Non-pigmented ciliary epithelial cell (primary cell): ENCODE measurements at places on chromosomes 1 and 21.

DNA sequence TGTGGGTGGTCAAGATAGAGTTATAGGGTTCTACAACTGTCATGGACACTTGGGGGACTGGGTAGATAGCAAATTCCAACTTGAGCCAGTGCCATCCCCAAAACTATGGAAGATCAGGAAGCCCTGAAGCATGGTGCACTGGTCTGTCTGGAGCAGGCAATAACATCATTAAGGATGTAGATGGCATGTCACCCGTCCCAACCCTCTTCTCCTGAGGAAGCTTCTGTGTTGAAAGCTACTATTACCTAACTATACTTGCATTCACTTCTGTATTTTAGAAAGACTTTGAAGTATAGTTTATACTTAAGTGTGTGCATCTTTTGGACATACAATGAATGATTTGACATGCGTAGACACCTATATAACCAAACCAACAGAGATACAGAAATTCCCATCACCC lies 32.9 kb downstream of the RABIF start:
- no peak for DNase-seq

DNA sequence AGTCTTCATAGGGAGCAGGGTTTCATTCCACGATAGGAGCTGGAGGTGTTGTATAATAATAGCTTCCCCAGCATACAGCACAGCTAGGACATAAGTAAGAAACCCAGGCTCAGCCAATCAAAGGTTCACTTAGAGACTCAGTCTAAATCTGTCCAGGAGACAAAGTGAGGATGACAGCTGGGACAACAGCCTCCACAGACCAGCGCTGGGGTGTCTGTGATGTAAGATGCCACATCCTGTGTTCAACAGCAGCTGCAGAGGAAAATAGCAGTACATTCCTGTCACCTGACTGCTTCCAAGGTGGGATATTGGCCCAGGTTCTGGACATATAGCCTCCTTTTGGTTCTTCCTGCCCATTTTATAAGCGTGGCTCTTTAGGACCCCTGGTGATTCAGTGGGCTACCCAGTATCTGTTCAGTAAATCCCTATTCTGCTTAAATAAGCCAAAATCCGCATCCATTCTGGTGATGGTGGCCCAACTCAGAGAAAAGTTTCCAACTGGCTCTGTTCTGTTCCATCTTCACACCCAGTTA lies 176.8 kb upstream of the SYT6 start:
- no peak for DNase-seq

DNA sequence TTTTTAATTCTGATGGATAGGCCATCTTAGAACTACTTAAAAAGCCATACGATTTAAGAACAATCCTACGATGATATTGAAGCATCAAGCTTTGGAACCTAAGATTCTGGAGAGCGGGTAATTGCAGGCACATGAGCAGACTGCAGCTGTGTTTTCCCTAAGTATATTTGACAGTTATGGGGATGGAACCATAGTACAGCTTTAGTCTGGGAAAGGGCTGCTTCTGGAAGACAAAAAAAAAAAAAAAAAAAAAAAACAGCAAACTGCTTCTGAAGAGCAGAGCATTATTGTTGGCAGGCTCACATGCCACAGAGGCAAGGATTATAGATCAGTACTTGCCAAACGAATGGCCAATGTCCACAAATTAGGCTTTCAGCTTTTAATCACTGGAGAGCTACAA lies 1618.7 kb downstream of the AMY1C start:
- DNase-seq, result no peak

DNA sequence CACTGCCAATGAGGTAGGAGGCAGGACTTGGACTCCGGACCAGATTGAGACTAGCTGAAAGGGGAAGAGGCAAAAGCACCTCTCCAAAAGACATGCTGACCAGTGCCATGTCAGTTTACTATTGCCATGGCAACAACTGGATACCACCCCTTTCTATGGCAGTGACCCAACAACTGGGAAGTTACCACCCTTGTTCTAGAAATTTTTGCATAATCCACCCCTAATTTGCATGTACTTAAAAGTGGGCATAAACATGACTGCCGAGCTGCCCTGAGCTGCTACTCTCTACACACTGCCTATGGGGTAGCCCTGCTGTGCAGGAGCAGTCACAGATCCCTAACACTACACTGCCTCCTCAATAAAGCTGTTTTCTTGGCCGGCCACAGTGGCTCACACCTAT lies 19.0 kb upstream of the SLC6A9 start:
- no peak for DNase-seq

DNA sequence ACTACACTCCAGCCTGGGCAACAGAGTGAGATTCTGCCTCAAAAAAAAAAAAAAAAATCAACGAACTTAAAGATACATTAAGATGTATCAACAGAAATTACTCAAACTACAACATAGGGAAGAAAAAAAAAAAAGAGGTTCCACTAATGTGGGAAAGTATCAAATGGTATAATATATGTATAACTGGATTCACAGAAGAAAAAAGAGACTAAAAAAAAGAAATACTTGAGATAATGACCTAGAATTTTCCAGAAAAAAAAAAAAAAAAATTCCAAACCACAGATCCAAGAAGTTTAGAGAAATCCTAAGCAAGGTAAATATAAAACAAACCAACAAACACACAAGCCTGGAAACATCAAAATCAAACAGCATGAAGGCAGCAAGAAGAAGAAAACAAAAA lies 45.5 kb downstream of the EIF4G3 start:
- no peak for DNase-seq

DNA sequence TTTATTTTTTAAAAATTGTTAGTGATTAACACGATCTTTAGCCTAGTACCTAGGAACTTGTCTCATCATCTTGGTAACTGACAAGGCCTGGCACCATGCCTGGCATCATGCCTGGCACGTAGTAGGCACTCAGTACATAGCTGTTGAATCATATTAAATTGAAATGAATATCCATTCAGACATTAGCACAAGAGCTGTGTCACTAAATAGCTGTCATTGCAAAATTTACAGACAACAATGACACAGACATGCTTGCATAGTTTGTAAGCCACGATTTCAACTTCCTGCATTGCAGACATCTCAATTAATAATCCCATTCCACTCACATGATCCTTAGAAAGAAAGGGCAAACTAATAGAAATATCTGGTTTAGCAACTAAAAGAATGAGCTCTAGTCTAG lies 15.4 kb upstream of the PHACTR4 start:
- DNase-seq, result no peak

- DNase-seq, result no peak
These were observed 36.2 kb downstream of the PTP4A2 start for GRCh38 chr1:31901838-31902509.

- no peak for DNase-seq
These were observed 248.6 kb downstream of the DNM3 start for GRCh38 chr1:172089768-172090510.

DNA sequence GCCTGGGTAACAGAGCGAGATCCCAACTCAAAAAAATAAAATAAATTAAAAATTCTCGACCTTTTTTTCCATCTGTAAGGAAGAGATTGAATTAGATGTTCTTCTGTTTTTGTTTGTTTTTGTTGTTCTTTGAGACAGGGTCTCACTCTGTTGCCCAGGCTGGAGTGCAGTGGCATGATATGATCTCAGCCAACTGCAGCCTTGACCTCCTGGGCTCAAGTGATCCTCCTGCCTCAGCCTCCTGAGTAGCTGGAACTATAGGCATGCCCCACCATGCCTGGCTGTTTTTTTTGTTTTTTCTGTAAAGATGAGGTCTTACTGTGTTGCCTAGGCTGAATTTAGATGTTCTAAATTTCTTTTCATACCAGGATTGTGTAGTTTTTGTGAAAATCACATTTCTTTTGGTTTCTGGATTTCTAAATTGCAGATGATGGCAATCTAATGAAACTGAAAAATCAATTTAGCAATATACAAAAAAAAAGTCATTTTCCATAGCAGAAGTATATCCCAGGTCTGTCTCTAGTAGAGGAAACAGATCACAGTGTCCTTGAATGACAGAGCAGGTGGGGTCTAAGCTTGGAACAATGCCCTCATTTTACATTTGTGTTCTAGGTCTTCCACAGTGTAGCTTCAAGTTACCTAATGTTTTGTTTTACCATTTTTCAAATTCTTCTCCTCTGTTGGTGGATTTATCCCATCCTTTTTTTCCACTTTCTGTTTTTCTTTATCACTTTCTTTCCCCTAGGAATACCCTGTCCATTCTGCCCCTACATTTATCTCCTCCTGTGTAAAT lies 20.3 kb downstream of the ZYG11A start:
- no peak for DNase-seq

DNA sequence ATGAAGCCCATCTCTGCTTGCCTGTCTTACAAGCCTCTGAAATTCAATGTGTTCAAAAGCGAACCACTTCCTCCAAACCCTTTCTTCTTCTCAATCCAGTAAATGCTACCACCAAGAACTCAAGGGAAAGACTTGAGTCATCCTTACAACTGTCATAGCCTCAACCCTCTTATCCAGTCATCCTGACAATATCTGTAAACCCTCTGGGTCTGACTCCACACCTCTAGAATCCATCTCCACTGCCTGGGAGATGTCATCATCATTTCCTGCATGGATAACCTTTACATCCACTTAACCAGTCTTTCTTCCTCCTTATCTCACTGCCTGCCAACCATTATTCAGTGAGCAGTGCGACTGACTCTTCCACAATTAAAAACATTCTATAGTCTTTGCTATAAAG lies 441.1 kb downstream of the SETD4 start:
- DNase-seq, result peak; percentile 78

DNA sequence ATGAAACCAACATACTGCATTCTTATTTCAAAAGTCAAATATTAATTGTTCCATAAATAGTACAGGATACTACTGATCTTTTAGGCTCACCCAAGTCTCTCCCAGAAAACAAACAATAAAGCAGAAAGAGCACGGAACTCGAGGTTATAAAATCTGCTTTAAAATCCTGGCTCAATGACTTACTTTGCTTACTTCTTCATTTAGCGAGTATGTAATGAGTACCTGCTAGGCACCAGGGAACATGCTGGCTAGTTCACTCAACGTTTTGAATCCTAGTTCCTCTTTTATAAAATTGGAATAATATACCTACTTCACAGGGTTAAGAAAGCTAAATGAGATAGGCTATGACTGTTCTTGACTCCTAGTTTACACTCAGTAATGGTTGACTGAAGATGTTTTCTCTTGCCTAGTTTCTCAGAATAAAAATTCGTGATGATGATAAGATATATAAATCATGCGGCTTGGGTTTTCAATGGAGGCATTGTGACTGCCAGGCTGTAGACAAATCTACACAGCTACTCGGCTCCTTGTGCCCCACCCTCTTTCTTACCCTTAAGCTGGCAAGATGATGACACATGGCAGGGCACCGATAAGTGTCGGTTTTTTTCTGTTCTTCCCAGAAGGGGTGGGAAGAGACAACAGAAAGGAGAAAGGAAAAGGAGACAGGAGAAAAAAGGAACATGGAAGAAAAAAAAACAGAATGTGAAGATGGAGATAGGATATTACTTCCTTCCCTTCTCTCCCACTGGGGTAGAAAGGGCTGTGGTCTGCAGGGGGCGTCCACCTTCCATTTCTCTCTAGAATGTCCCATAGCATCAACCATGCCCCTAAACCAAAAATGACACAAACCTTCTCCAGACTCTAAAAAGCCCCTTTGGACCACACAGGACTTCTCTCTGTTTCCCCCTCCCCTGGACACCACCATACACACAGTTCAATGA lies 507.1 kb downstream of the SMYD3 start:
- no peak for DNase-seq

DNA sequence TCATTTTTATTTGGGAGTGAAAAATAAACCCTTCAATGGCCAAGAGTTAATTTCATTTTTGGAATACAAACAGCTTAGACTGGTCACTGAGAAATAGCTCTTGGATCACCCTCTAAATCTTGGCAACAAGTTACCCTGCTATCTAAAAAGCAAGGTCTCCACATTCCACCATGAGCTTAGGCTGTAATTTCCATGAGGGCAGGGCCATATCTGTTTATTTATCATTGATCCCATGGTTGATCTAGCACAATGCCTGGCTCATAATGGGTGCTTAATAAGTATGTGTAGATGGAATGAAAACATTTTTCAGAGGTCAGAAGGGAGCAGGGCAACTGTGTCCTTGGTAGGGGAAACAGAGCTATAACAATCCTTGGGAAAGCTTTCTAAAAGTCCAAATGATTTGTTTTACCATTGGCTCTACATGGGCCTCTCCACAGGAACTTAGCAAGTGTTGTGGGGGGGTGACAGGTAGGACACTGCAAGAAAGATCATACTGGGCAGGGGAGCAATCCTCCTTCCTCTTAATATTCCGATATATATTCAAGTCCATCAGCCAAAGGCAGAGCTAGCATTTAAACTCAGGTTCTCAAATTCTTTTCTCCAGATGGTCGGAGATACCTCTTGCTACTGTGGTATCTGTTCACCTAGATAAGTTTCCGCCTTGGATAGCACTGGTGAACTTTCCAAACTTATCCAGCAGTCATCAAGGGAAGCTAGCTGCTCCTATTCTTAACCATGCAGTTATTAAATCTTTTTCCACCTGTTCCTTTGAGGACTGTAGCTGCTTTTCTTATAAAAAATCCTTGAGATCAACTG lies 53.1 kb upstream of the PTCH2 start:
- no peak for DNase-seq

GRCh38 chr1:15640667-15641066 lies 23.4 kb downstream of the DDI2 start:
- no peak for DNase-seq

- no peak for DNase-seq
These were observed 23.7 kb downstream of the CAMK1G start for GRCh38 chr1:209607102-209607794.

DNA sequence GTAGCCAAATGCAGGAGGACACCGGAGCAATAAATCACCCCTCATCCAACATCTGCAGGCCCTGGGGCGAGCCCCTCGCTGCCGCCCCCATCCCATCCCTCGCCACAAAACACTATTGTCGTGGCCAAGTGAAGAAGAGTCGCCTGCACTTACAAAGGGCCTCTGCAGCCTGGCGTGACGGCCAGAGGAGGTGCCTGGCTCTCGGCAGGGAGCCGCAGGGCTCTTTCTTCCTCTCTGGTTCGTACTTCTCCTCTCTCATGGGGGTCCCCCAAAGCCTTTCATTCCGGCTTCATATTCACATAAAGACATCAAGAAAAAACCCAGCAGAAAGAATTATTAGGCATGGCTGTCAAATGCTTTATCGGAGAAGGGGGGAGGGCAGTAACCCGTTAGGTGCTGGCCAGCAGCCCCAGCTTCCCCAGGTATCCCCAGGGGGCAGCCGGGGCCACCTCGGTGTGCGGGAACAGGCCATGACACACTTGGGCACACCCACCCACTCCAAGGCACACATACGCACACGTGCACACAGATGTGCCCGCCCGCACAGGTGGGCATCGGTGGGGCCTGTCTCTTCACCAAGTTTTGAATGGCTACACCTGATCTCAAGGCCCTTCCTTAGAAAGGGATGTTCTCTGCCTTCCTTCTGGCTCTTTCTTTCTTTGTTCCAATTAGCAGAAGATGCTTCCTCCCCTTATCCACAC lies 149.1 kb downstream of the PRDM16 start:
- DNase-seq, result no peak
